ENCODE measurements at places on chromosomes 1 and 21.
A peak's percentile ranks its signal among the peaks of the same experiment; 100 is the strongest.

DNA sequence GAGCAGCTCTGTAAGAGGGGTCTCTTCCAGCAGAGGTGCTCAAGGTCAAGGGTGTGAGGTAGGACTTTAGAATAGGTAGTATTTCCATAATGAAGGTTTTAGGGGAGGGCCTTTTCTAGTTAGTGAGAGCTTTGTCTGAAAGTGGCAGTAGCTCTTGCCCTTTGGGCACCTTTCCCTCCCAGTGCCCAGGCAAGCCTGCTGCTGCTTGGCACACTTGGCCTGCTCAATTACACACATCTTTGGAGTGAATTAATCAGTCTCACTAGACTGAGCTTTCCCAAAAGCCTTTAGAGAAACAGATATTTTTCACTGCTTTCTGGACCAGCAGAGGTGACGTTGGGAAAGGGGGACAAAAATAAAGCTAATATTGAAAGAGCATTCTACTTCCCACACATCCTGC lies 48.0 kb downstream of the MAB21L3 start:
- DNase-seq = no peak

- no peak for DNase-seq
Measured at GRCh38 chr1:154925335-154926170, 11.0 kb downstream of the PMVK start.

DNA sequence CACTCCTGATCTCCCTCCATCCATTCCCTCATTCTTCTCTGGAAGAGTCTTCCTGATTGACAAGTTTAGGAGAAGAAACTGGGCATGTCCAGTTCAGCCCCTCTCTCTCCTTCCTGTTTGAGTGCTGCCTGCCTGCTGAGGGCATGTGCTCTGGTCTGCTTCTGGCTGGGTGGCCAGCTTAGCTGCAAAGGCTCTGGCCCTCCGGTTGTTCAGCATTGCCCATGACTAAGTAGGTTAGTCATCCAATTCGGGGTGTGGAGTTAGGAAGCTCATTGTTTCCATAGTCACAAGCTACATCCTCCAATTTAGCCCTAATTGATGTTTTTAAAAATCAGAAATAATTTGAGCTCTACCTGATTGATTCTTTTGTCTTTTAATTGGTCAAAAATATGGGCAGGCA lies 25.6 kb upstream of the PLA2G2E start:
- peak; percentile 16 for DNase-seq

DNA sequence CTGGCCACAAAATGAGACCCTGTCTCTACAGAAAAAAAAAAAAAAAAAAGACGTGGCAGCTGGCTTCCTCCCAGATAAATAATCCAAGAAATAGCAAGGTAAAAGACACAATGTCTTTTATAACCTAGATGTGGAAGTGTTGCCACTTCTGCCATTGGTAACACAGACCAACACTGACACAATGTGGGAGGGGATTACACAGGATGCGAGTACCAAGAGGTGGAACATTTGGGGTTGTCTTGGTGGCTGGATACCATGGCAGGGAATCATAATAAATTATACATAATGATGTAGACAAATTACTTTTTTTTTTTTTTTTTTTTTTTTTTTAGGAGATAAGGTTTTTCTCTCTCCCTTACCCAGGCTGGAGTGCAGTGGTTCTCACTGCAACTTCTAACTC lies 6.0 kb upstream of the NEXN start:
- no peak for DNase-seq

- no peak for DNase-seq
Measured at GRCh38 chr1:233549917-233550316, 64.0 kb upstream of the KCNK1 start.

DNA sequence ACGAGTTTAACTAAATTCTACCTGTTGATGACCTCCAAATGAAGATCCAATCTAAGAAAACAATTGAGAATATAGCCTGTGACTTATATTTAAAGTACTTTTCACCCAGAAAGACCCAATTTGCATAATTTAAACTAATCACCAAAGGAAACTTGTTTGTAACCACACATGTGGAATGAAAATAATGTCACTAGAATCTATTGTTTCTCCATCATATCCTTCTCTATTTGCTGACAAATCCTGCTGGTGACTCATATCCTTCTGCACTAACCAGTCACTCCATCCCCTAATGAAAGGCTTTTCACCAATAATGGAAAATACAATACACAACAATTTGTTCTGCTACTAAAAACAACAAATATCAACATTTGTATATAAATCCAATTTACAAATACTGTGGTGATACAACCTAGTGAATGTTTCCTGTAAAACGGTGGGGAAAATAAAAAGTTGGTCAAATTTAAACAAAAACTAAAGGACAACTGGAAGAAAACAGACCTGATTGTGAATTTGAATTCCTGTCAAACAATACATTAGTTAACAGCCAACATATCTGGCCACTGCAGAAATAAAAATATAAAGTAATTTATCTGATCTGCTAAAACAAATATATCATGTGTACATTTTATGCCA lies 6.5 kb downstream of the PTP4A2 start:
- DNase-seq = peak; percentile 51

DNA sequence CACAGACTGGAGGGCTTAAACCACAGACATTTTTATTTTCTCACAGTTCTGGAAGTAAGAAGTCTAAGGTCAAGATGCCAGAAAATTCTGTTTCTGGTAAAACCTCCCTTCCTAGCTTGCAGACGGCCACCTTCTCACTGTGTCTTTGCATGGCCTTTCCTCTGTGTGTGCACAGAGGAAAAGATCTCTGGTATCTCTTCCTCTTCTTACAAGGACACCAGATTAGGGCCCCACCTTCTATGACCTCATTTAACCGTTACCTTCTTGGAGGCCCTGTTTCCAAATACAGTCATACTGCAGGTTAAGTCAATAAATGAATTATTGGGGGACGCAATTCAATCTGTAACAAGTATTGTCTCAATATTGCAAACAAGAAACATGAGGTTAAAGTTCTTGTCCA lies 63.0 kb upstream of the PRDX6 start:
- no peak for DNase-seq

- peak; percentile 19 for DNase-seq
Measured at GRCh38 chr1:37704966-37705365, 12.7 kb downstream of the CDCA8 start.

Measured in fibroblast of villous mesenchyme (primary cell).